ENCODE measurements at places on chromosomes 12 and 14.
A peak's percentile ranks its signal among the peaks of the same experiment; 100 is the strongest.

GRCh38 chr14:99807413-99808153 lies 14.4 kb downstream of the EML1 start:
- DNase-seq: peak; percentile 51

- no peak for DNase-seq
Observed at GRCh38 chr14:88233915-88234314, 89.2 kb downstream of the KCNK10 start.

- no peak for DNase-seq
Observed at GRCh38 chr14:24072436-24072835, 1.1 kb downstream of the CPNE6 start.

GRCh38 chr14:60735416-60735815 lies 855 bp downstream of the MNAT1 start:
- DNase-seq: no peak

GRCh38 chr12:109822951-109823411 lies 10.2 kb downstream of the TRPV4 start:
- no peak for DNase-seq

DNA sequence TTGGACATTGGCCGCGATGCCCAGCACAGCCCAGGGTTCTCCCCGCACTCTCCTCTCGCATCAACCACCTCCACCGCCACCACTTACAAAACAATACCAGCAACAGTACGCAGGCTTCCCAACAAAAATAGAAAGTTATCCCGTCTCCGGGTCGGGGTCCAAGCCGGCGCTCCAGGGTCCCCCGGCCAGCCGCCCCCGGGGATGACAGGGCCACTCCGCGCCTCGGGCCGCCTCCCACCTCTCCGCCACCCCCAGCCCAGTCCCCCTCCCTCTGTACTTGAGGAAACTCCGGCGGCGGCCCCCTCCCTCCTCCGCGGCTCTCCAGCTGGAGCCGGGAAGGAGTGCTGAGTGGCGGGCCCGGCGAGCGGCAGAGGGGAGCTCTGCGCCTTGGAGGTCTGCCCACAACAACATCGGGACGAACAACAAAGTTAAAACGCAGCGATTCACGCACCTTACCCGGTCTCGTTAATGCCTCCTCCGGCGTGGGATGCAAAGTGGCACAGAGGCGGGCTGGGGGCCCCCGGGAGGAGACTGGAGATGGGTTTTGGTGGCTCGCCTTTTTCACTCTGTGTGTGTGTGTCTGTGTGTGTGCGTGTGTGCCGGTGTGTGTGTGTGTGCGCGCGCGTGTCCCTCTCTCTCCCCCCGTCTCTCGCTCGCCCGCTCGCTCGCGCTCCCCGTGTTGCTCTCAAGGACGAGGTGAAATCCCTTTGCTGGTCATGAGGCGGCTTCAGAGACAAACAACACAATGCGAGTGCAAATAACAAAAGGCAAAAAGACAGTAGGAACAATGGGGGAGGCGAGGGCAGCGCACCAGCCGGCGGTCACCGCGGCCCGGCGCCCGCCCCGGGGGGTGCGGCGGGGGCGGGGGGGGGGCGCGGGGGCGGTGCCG lies 386.8 kb downstream of the BCAT1 start:
- peak; percentile 19 for DNase-seq

DNA sequence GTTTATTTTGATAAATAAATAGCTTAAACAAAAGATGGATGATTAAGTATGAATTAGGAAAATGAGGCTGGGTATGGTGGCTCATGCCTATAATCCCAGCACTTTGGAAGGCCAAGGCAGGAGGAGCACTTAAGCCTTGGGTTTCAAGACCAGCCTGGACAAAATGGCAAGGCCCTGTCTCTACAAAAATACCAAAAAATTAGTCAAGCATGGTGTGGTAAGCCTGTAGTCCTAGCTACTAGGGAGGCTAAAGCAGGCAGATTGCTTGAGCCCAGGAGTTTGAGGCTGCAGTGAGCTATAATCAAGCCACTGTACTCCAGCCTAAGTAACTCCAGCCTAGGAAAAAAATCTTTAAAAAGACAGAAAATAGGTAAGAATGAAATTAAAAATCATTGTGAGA lies 96.0 kb downstream of the BCL2L14 start:
- peak; percentile 54 for DNase-seq

- DNase-seq: no peak
Observed at GRCh38 chr12:117521867-117522266, 160.4 kb upstream of the NOS1 start.

DNA sequence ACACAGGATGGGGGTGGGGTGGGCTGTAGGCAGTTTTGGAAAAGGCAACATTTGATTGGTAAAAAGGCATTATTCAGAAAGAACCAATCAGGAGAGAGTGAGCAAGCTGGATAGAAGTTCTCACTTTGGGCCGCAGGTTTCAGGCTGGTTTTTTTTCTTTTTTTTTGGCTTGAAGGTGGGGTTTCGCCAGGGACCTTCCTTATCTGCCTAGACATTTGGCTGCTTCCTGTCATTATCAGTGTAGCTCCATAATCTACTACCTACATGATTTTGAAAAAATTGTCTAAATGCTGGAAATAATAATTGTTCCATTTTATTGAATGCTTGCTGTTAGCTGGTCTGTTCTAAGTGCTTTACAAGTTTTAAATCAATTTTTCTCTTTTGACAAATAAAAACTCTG lies 649.0 kb downstream of the TMTC2 start:
- no peak for DNase-seq

GRCh38 chr12:10159280-10159679 lies 12.7 kb downstream of the OLR1 start:
- DNase-seq: no peak

DNA sequence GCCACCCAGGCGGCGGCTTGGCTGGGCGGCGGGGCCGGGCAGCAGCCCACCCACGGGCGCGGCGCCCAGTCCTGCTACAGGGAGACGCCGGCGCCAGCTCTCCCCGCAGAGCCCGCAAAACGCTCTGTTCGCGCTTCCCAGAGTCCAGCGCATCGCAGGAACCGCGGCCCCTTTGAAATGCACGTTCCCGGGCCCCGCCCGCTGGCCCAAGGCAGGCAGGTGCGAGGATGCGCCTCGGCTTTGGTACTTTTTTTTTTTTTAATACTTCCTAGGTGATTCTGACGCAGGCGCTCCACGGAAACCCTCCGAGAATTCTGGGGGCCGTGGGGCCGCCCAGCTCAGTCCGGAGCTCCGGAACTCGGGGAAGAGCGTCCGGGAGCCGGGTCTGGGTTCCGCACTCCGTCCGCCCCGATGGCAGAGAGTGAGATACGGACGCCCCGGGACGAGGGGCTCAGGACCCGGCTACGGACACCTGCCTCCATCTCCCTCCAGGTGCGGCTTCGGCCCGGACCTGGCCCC lies 483 bp downstream of the POC1B start:
- no peak for DNase-seq

DNA sequence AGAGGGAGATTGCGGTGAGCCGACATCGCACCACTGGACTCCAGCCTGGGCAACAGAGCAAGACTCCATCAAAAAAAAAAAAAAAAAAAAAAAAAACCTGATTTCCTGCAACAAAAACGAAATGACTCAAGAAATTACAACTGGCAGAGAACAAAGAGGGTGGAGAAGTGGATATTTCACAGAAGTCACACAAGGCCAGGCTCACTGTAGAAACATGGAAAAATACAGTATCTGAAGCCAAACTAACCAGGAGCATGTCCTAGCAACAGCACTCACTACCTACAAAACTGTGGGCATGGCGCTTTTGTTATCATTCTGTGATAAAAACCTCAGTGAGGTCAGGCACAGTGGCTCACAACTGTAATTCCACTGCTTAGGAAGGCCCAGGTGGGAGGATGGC lies 11.7 kb upstream of the MMP17 start:
- no peak for DNase-seq

- DNase-seq: peak; percentile 19
Observed at GRCh38 chr14:77508876-77509275, 10.3 kb upstream of the ISM2 start.

- no peak for DNase-seq
Observed at GRCh38 chr14:60655119-60655897, 6.0 kb upstream of the SIX1 start.

GRCh38 chr12:41743835-41744234 lies 400.8 kb downstream of the GXYLT1 start:
- DNase-seq: peak; percentile 83

DNA sequence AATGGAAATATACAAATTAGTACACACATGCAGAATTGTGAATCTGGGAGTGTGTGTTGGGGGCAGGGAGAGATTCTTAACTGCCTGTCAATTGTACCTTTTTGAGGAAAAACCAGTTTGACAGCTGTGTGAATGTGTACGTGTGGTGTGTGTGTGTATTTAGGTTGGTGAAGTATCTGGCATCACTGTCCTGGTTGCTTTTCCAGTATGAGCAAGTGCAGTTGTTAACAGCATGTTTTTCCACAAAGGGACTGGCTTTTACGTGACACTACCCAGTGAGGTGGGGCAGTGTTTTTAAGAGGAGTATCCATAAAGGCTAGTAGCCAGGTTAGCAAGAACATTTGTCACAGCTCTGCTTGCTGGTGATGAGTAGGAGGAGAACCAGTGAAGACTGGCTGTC lies 56.1 kb downstream of the DAAM1 start:
- peak; percentile 22 for DNase-seq

All from renal cortical epithelial cell (primary cell).